Colonic mucosa (tissue), 4 donors: ENCODE measurements at places on chromosomes 16 and 17.

DNA sequence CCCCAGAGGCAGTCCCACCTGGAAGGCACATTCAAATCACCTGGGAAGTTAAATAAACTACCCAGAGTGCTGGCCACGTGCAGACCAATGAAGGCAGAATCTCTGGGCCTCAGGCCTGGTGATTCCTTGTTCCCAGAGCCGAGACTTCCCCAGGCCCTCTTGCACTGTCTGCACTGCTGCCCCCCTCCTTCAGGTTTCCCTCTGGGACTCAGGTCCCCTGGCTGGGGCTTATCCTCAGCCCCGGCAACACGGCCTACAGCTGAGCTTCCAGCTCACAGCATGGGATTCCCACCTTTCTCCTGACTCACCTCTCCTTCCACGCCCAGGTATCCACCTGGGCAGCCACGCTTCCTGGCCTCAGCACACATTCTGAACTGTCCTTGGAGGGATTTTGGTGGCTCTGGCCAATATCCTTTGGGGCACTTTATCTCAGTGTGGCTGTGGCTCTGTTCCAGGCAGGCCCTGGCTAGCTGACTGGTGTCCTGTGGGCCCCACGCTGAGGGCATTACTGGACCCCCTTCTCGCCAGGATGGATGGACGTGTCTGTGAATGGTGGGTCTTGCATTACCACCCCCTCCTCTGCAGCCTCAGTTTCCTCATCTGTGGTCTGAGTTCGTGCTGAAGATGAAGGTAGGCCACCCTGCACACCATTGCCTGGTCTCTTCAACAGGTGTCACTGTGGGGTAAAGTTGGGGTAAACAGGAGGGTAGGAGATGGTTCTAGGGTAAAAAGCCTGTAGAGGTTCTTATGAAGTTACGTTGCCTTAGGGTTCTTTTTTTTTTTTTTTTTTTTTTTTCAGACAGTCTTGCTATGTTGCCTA lies 165.7 kb downstream of the IRF8 start:
- H3K27me3 ChIP-seq = no peaks in the 10 kb centered on the region
- H3K36me3 ChIP-seq = no peaks in the 10 kb centered on the region
- no peaks in the 10 kb centered on the region for H3K4me1 ChIP-seq
- no peak overlapping the region for H3K4me3 ChIP-seq
- H3K27ac ChIP-seq = no peak overlapping the region
- no peak for DNase-seq

GRCh38 chr16:80804056-80804525 lies 307 bp downstream of the CDYL2 start:
- H3K4me3 ChIP-seq = peak overlapping the region; percentile 52
- H3K27ac ChIP-seq = no peak overlapping the region
- no peaks in the 10 kb centered on the region for H3K27me3 ChIP-seq
- no peaks in the 10 kb centered on the region for H3K4me1 ChIP-seq

GRCh38 chr16:50038756-50039529 lies 13.9 kb downstream of the CNEP1R1 start:
- H3K36me3 ChIP-seq = no peaks in the 10 kb centered on the region
- no peaks in the 10 kb centered on the region for H3K27me3 ChIP-seq
- peak; percentile 74 for DNase-seq
- peaks cover 5% of the 10 kb centered on the region for H3K4me1 ChIP-seq
- peak overlapping the region; percentile 45 for H3K27ac ChIP-seq
- no peak overlapping the region for H3K4me3 ChIP-seq

DNA sequence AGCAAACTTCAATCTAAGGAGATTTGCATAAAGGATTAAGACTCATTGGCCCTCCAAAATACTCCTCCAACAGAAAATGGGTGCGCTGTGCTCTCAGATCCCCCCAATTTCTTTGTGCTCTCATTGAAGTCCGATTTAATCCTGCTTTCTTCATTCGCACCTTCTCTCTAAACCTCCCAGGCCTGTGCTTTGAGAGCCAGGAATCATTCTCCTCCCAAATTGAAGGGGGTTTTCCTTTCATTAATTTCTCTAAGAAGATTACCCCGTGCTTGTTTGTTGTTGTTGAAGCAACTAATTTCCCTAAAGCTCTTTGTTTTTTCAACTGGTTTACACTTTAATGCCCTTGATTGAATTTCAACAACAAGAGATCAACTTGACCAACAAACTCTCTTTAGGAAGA lies 304.2 kb upstream of the IRX3 start:
- H3K27ac ChIP-seq = no peak overlapping the region
- no peak for DNase-seq
- H3K4me3 ChIP-seq = no peak overlapping the region
- H3K4me1 ChIP-seq = no peaks in the 10 kb centered on the region
- no peaks in the 10 kb centered on the region for H3K36me3 ChIP-seq

- no peaks in the 10 kb centered on the region for H3K4me1 ChIP-seq
- no peak for DNase-seq
- no peaks in the 10 kb centered on the region for H3K36me3 ChIP-seq
- no peak overlapping the region for H3K27ac ChIP-seq
- no peaks in the 10 kb centered on the region for H3K27me3 ChIP-seq
Measured at GRCh38 chr17:82787081-82787848, 35.4 kb downstream of the TBCD start.

DNA sequence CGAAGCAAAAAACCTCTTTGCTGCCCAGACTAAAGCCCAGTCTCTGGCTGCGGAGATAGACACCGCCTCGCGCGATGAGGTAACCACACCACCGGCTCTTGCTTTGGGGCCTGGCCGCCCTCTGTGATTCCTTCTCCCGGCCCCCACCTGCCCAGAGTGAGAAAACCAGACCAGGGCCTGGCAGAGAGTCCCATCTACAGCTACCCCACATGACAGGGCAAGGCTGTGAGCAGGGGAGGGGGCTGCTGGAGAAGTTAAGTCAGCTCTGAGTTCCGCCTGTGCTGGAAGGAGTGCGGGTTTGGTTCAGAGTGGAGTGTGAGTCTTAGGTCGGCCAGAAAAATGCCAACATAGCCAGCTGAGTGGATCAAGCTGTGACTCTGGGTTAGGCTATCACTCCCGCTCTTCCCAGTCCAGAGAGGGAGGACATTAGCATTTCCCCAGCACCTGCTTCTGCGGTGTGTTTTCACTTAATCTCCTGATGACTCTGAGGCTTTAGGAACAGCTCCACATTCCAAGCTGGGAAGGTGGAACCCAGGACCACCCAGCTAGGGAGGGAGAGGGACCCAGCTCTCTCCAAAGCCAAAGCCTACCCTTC lies 139.0 kb downstream of the RAB11FIP4 start:
- DNase-seq = no peak
- no peaks in the 10 kb centered on the region for H3K27me3 ChIP-seq
- no peaks in the 10 kb centered on the region for H3K4me1 ChIP-seq
- no peak overlapping the region for H3K27ac ChIP-seq

GRCh38 chr16:8928467-8928957 lies 35.2 kb downstream of the USP7 start:
- H3K27me3 ChIP-seq = no peaks in the 10 kb centered on the region
- peaks cover 19% of the 10 kb centered on the region for H3K4me1 ChIP-seq
- DNase-seq = no peak
- H3K4me3 ChIP-seq = no peak overlapping the region

- DNase-seq = no peak
- H3K36me3 ChIP-seq = no peaks in the 10 kb centered on the region
- H3K4me1 ChIP-seq = no peaks in the 10 kb centered on the region
- no peaks in the 10 kb centered on the region for H3K27me3 ChIP-seq
Measured at GRCh38 chr16:87664792-87665191, 62.5 kb downstream of the JPH3 start.

DNA sequence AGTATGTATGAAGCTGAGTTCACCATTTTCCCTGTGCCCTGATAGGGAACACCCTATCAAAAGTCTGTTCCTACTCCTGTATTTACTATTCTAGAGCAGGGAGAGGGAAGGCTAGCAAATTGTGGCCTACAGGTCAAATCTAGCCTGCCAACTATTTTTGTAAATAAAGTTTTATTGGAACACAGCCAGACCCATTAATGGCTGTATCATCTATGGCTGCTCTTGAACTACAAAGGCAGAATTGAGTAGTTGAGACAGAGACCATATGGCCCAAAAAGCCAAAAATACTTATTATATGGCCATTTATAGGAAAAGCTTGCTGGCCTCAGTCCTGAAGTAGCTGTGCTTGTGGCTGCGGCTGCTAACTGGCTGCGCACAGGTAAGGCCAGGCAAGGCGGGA lies 4.3 kb upstream of the ALDOC start:
- H3K4me3 ChIP-seq = no peak overlapping the region

- peaks cover 11% of the 10 kb centered on the region for H3K4me1 ChIP-seq
- DNase-seq = no peak
- H3K36me3 ChIP-seq = no peaks in the 10 kb centered on the region
- no peaks in the 10 kb centered on the region for H3K27me3 ChIP-seq
- no peak overlapping the region for H3K4me3 ChIP-seq
- H3K27ac ChIP-seq = peak overlapping the region; percentile 76
Measured at GRCh38 chr17:50421308-50422051, 4.5 kb upstream of the ACSF2 start.

DNA sequence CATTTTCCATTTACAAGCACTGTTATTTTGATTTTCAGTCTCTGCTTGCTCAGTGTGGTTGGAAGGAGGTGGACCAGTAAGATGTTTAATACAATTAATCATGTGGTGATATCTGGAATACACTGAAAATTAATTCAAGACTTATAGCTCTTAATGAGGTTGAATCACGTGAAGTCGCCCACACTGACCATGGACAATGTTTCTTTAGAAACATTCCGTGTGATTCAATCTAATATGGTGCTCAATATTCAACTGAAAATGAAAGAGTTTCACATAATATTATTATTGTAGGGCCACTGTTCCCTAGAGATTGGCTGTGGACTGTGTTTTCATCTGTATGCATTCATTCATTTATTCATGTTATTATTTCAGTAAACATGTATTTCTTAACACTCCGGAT lies 45.2 kb upstream of the MAF start:
- H3K27me3 ChIP-seq = no peaks in the 10 kb centered on the region
- no peak for DNase-seq
- H3K4me1 ChIP-seq = no peaks in the 10 kb centered on the region
- H3K27ac ChIP-seq = no peak overlapping the region
- H3K36me3 ChIP-seq = no peaks in the 10 kb centered on the region

DNA sequence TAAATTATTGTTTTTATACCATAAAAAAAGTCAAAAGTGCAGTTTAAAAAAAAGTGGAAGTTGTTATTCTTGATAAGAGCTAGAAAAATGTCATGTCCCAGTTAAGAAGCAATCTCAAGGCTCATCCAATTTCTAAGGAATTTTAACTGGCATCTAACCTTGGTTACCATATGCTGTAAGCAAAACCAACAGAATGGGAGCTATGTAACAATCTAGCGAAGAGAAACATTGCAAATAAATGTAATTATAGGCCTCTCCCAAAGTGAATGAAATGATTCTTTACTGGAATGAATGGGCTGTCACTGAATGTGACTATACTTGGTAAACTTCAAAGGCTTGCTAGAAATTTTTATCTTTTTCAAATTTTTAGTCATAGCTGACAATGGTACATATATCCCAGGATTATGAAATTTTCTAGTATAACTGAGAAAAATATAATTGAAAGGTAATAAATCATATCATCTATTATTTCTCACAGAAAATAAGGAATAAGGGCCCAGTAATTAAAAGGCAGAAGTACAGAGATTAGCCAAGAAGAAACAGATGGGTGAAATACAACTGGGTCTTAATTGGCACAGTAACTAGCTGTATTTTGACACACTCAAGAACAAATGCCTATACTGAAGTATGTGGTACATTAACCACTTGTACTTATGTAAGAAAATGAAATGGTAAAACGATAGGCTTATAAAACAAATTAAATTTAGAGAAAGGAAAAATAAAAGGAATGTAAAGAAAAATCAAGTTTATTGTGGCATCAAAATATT lies 61.5 kb downstream of the NETO2 start:
- no peaks in the 10 kb centered on the region for H3K36me3 ChIP-seq
- H3K27ac ChIP-seq = no peak overlapping the region
- no peak for DNase-seq
- H3K4me1 ChIP-seq = no peaks in the 10 kb centered on the region

- H3K36me3 ChIP-seq = peaks cover 13% of the 10 kb centered on the region
- no peaks in the 10 kb centered on the region for H3K4me1 ChIP-seq
- no peak for DNase-seq
- no peaks in the 10 kb centered on the region for H3K27me3 ChIP-seq
- no peak overlapping the region for H3K27ac ChIP-seq
- H3K4me3 ChIP-seq = no peak overlapping the region
Measured at GRCh38 chr17:5430413-5430999, 8.4 kb downstream of the C1QBP start.

- no peak overlapping the region for H3K4me3 ChIP-seq
- H3K27me3 ChIP-seq = no peaks in the 10 kb centered on the region
- H3K4me1 ChIP-seq = no peaks in the 10 kb centered on the region
- H3K27ac ChIP-seq = no peak overlapping the region
- no peaks in the 10 kb centered on the region for H3K36me3 ChIP-seq
Measured at GRCh38 chr17:73595479-73595878, 48.8 kb downstream of the SDK2 start.

DNA sequence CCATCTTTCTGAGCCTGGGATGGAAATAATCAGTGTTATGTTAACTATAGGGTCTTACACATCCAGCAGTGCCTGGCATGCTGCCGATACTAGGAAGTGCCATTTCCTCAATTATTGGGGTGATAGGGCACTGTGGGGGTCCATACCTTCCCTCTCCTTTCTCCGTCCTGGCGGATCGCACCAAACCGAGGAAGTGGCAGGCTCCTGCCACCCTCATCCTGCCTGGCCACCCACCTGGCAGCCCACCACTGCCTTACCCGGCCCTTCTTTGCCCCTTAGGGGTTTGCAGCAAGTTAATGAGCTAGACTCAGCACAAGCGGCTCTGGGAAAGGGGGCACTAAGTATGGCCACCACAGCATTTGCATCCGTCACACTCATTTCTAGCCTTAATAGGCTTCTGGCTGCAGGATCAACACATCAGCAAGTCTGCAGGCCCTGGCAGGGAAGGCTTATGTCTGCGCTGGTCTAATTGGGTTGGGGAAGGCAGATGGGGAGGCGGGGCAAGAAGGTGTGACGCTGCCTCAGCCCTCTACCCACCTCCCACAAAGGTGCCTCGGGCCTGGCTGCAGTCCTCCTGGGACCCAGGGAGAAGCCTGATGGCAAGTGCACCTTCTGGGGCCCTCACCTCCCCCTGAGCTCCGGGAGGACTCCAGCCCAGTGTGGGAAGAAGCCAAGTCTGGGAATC lies 28.6 kb downstream of the DCAKD start:
- H3K4me3 ChIP-seq = no peak overlapping the region
- no peaks in the 10 kb centered on the region for H3K36me3 ChIP-seq
- no peak overlapping the region for H3K27ac ChIP-seq
- no peaks in the 10 kb centered on the region for H3K27me3 ChIP-seq
- DNase-seq = no peak
